ENCODE measurements at places on chromosomes 3 and 15. TPM values are rescaled to one million over a fixed set of nuclear protein-coding genes. Genes with fewer than 3 reads are reported as not detected.

The IL1RAP gene
- 13.3 TPM for total RNA-seq

The TLR9 gene
- total RNA-seq, result 0.30 TPM

DNA sequence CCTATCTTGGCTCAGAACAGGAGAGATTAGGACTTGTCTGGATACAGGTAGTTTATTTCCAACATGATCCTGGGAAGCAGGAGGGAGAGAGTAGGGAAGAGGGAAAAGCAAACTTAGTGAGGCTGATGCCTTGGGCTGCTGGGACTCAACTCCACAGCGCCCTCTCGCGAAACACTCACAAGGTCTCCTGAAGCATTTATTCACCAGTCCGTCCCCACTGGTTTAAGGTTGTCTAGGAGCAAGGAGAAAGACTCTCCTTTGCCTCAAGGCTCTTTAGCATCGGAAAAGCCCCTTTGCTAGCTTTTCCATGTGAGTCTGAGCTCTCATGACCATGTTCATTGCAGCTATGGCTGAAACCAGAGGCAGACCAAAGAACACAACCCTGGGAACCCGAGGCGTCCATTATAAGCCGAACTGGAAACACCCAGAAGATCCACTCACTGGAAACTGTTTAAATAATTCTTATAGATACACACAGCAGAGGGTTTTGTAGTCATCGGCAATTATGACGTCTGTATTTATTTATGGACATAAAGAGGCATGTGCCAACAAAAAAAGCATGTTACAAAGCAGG lies 244.5 kb downstream of the CD47 start:
- no peak for DNase-seq
- no peaks in the 10 kb centered on the region for H3K27me3 ChIP-seq
- no peak overlapping the region for H3K4me3 ChIP-seq
- no peak overlapping the region for H3K27ac ChIP-seq
- H3K36me3 ChIP-seq, result no peaks in the 10 kb centered on the region
- peaks cover 7% of the 10 kb centered on the region for H3K4me1 ChIP-seq

DNA sequence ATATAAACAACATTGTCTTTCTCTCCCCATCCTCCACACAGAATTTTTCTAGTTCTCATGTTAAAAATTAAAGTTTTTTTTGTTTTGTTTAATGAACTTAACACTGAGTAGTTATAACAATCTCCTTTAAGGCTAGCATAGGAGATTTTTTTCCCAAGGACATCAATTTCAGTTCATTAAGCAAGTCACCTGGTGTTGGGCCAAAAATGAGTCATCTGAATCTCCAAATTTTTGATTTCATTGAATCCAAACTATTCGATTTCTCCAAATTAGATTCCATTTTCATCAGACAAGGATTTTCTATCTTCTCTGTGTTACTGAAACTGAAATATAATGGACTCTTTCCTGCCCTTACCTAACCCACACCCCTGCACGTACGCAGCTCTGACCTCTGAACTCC lies 631.4 kb upstream of the MDFIC2 start:
- H3K36me3 ChIP-seq, result no peaks in the 10 kb centered on the region
- H3K4me3 ChIP-seq, result no peak overlapping the region
- H3K4me1 ChIP-seq, result no peaks in the 10 kb centered on the region
- H3K27me3 ChIP-seq, result no peaks in the 10 kb centered on the region
- DNase-seq, result no peak

DNA sequence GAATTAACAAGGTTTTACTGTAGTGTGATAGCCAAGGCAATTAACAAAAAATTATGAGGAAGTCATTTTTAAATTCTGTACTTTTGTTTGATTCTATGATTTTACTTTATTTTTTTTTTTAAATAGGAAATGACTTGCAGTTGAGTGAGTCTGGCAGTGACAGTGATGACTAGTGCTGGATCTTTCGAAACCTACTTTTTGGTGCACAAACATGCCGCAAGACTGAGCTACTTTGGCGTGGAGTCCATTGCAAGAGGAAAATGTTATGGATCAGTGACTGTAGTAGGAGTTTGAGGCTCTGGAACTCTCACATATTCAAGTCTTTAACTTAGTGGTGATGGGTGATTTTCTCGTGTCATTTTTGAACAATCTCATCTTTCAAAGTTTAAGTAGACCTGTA lies 11.6 kb downstream of the EAF1 start:
- no peaks in the 10 kb centered on the region for H3K27me3 ChIP-seq
- no peak for DNase-seq
- H3K36me3 ChIP-seq, result peaks cover 60% of the 10 kb centered on the region
- no peak overlapping the region for H3K27ac ChIP-seq

- H3K27ac ChIP-seq, result no peak overlapping the region
- H3K36me3 ChIP-seq, result no peaks in the 10 kb centered on the region
- H3K27me3 ChIP-seq, result no peaks in the 10 kb centered on the region
These were observed 300.3 kb downstream of the FEZF2 start for GRCh38 chr3:62073038-62073437.

DNA sequence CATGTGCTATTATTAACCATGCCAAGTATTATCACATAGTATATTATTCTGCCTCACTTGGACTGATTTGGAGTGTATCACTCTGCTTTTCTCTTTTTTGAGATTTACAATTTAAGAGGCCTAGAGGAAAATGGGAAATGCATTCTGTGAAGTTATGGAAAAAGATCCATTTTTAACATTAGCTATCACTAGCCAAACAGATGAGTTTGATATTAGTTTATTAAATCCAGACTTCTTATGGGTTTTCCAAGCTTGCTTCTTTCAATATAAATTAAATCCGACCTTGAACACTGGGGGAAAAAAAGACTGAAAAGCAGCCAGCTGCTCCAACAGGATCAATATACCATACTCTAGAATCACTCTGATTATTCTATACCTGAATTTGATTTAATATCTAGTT lies 30.1 kb upstream of the PLOD2 start:
- H3K27me3 ChIP-seq, result no peaks in the 10 kb centered on the region
- no peak overlapping the region for H3K27ac ChIP-seq
- DNase-seq, result no peak
- H3K4me3 ChIP-seq, result no peak overlapping the region
- H3K4me1 ChIP-seq, result no peaks in the 10 kb centered on the region
- H3K36me3 ChIP-seq, result no peaks in the 10 kb centered on the region

- no peak for DNase-seq
- peaks cover 16% of the 10 kb centered on the region for H3K4me1 ChIP-seq
- H3K4me3 ChIP-seq, result no peak overlapping the region
- no peaks in the 10 kb centered on the region for H3K27me3 ChIP-seq
These were observed 2.8 kb upstream of the HERC1 start for GRCh38 chr15:63836579-63836978.

DNA sequence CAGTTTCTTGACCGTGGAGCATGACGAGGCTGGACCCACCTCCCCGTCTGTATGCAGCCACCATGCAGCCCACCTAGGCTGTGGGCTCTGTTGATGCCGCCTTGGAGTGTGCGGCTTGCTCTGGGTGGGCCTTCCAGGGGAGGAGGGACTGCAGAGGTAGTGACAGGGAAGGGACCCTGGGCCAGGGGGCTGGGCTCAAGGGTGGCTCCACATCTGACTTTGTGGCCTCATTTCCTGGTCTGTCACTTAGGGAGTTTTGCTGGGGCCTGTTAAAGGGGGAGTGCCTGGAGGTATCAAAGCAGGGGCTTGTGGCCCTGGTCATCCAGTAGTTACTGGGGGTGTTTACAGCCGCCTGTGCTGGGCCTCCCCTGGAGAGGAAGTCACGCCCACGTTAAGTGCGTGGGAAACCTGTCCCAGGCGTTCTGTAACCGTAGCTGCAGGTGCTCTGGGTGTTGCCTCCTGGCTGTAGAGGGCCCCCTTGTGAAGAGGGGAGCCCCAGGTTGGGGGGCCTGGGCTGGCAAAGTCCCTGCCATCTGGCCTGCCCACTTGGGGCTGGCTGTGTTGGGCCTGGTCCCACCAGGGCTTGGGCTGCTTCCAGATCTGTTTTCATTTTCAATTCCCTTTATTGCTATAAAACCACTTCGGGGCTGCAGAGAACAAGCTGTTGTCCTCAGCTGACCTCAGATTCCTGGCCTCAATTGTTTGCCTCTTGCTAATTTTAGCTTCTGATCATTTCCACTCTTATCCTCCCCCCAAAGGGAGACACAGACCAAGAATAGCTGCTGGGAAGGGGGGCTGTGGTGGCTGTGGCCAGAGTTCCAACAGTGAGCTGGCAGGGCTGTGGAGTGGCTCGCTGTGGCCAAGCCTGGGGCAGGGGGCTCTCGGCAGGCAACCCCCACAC lies 26.5 kb downstream of the KLF13 start:
- no peak overlapping the region for H3K4me3 ChIP-seq
- H3K4me1 ChIP-seq, result no peaks in the 10 kb centered on the region
- H3K27me3 ChIP-seq, result peaks cover 67% of the 10 kb centered on the region

Measured in PC-9 (cell line).